Prostate gland (tissue), 2 donors: ENCODE measurements at places on chromosomes 3 and 15. TPM values are rescaled to one million over a fixed set of nuclear protein-coding genes. Genes with fewer than 3 reads are reported as not detected.

- no peaks in the 10 kb centered on the region for H3K27me3 ChIP-seq
- H3K4me1 ChIP-seq, result no peaks in the 10 kb centered on the region
- no peak overlapping the region for H3K27ac ChIP-seq
- DNase-seq, result no peak
- H3K36me3 ChIP-seq, result no peaks in the 10 kb centered on the region
Observed at GRCh38 chr3:124491098-124491497, 239.2 kb upstream of the UMPS start.

- no peaks in the 10 kb centered on the region for H3K27me3 ChIP-seq
- H3K4me3 ChIP-seq, result no peak overlapping the region
- no peak overlapping the region for H3K27ac ChIP-seq
- no peak for DNase-seq
- no peaks in the 10 kb centered on the region for H3K4me1 ChIP-seq
Observed at GRCh38 chr3:24722087-24722486, 227.4 kb upstream of the THRB start.

GRCh38 chr3:20028905-20029331 is 11.3 kb upstream of the KAT2B start:
- no peaks in the 10 kb centered on the region for H3K4me1 ChIP-seq
- no peaks in the 10 kb centered on the region for H3K27me3 ChIP-seq
- H3K27ac ChIP-seq, result no peak overlapping the region
- H3K4me3 ChIP-seq, result no peak overlapping the region

Gene CHRM5
- not detected for total RNA-seq

- DNase-seq, result no peak
- H3K27ac ChIP-seq, result no peak overlapping the region
- no peaks in the 10 kb centered on the region for H3K36me3 ChIP-seq
- no peaks in the 10 kb centered on the region for H3K4me1 ChIP-seq
- H3K4me3 ChIP-seq, result no peak overlapping the region
- no peaks in the 10 kb centered on the region for H3K27me3 ChIP-seq
Observed at GRCh38 chr15:91521548-91521947, 332.0 kb upstream of the SLCO3A1 start.

DNA sequence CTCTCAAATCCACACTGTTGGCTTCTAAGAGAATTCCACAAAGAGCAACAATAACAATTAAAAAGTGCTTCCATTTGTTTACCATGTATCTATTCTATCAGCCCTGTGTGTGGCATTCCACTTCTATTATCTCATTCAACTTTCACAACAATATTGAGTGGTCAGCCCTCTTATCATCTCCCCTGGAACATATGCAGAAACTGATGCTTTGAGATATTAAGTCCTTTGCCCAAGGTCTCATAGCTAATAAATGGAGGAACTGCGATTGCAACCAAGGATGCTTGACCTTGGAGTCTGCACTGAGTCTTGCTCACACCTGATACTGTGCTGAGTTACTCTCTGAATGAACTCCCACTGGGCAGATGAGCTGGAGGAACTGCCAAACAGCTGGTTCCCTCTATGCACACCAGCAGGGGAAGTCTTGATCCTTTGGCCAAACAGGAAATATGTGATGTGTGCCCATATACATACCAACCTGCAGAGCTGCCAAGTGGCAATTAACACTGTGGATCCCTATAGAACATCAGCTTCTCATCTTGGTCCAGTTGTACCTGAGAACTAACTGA is 144.7 kb upstream of the WNT5A start:
- no peaks in the 10 kb centered on the region for H3K4me1 ChIP-seq
- no peaks in the 10 kb centered on the region for H3K27me3 ChIP-seq
- no peak overlapping the region for H3K4me3 ChIP-seq
- no peaks in the 10 kb centered on the region for H3K36me3 ChIP-seq
- H3K27ac ChIP-seq, result no peak overlapping the region

GRCh38 chr3:161851941-161852566 is 355.4 kb downstream of the OTOL1 start:
- no peak overlapping the region for H3K27ac ChIP-seq
- H3K27me3 ChIP-seq, result no peaks in the 10 kb centered on the region
- no peak overlapping the region for H3K4me3 ChIP-seq
- H3K4me1 ChIP-seq, result no peaks in the 10 kb centered on the region

GRCh38 chr3:156151824-156152428 is 31.5 kb downstream of the KCNAB1 start:
- no peak overlapping the region for H3K4me3 ChIP-seq
- H3K4me1 ChIP-seq, result no peaks in the 10 kb centered on the region
- H3K27ac ChIP-seq, result no peak overlapping the region
- peak; percentile 46 for DNase-seq
- H3K36me3 ChIP-seq, result no peaks in the 10 kb centered on the region
- H3K27me3 ChIP-seq, result no peaks in the 10 kb centered on the region

DNA sequence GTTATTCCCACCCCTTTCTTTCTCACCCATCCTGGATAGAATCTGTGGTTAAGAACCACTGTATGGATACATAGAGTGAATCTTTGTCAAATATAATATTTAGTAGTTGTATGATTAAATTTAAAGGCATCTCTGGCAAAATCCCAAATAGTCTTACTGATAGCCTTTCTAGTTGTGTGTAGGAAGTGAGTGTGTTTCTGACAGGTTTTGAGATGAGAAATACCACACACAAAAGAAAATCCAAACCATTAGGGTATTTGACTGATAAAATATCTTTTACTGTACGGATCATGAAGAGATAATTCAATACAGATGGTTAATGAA is 44.7 kb upstream of the PLCL2 start:
- no peaks in the 10 kb centered on the region for H3K36me3 ChIP-seq
- H3K27me3 ChIP-seq, result no peaks in the 10 kb centered on the region
- H3K4me3 ChIP-seq, result no peak overlapping the region
- no peak for DNase-seq
- no peaks in the 10 kb centered on the region for H3K4me1 ChIP-seq

- DNase-seq, result no peak
- H3K4me1 ChIP-seq, result no peaks in the 10 kb centered on the region
- no peak overlapping the region for H3K27ac ChIP-seq
- no peaks in the 10 kb centered on the region for H3K36me3 ChIP-seq
- no peak overlapping the region for H3K4me3 ChIP-seq
Observed at GRCh38 chr15:95742836-95743235, 587.7 kb upstream of the NR2F2 start.

DNA sequence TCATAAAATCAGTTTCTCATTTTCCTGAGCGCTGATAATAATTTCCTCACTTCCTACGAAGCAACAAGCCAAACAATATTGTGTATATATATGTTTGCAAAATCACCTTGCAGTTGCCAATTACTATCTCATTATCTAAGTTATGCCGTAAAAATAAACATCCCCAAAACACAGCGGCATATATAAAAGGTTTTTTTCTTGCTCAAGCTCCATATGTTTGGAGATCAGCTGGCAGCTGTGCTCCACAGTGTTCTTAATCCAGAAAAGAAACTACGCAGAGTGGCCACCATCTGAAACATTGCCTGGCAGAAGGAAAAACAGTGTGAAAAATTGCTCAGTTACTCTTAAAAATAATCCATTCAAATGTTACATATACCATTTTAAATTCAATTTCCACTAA is 951.4 kb downstream of the PLOD2 start:
- no peaks in the 10 kb centered on the region for H3K27me3 ChIP-seq
- H3K36me3 ChIP-seq, result no peaks in the 10 kb centered on the region
- H3K27ac ChIP-seq, result no peak overlapping the region
- no peaks in the 10 kb centered on the region for H3K4me1 ChIP-seq

- peak; percentile 88 for DNase-seq
- no peaks in the 10 kb centered on the region for H3K27me3 ChIP-seq
- H3K36me3 ChIP-seq, result no peaks in the 10 kb centered on the region
- H3K27ac ChIP-seq, result no peak overlapping the region
Observed at GRCh38 chr3:56467108-56467507, 1.2 kb downstream of the ERC2 start.

DNA sequence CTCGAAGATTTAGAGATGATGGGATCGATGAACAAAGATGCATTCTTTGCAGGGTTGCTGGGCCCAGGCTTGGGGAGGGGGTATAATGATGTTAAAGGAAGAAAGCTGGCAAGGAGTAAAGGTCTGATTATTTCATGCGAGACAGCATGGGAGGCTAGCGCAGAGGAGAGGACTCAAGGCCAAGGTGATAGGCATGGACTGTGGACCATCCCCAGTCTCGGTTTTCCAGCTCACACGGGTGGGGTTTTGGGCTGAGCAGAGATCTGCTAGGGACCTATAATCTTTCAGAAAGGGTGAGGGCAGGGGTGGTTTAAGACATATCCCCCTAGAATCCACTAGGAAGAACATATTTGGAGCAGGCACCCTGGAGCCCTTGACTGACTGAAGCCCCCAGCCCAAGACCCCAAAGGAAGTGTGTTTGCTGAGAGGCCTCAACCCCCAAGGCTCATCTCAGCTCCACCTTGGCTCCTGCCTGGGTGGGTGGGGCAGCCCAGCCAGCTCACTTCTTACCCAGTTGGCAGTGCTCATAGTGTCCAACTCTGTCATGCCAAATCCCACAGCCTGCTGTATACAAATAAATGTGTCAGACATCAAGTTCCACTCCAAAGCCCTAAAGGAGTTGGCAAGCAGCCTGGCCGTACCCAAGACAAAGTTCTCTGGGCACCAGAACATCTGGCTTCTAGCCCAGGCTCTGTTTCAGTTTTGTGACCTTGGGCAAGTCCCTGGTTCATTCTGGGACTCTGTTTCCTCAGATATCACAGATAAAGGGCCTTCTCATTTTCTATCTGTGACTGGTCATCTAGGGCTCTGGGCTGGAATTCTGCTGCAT is 17.9 kb downstream of the ACSBG1 start:
- peak; percentile 95 for DNase-seq
- H3K36me3 ChIP-seq, result no peaks in the 10 kb centered on the region
- H3K27ac ChIP-seq, result no peak overlapping the region
- no peak overlapping the region for H3K4me3 ChIP-seq
- peaks cover 18% of the 10 kb centered on the region for H3K4me1 ChIP-seq

Gene DNASE1L3
- total RNA-seq, result 2.3 TPM

Gene ZBED2
- not detected for total RNA-seq

DNA sequence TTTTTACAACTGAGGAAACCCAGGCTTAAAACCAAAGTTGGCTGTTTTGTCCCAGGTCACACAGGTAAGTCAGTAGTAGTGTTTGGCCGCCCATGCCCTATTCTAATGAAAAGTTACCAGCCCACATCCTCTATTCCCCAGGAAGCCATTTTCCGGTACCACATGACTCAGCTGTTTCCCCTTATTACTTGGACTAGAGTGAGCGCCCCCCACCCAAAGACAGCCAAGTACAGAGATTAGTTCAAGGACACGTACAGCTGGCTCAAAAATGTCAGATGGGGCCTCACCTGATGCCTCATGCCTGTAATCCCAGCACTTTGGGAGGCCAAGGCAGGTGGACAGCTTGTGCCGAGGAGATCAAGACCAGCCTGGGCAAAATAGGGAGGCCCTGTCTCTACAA is 8.5 kb upstream of the KLHL6 start:
- H3K4me1 ChIP-seq, result no peaks in the 10 kb centered on the region
- H3K36me3 ChIP-seq, result no peaks in the 10 kb centered on the region
- H3K27ac ChIP-seq, result no peak overlapping the region
- H3K4me3 ChIP-seq, result no peak overlapping the region

- no peaks in the 10 kb centered on the region for H3K36me3 ChIP-seq
- DNase-seq, result peak; percentile 25
- no peaks in the 10 kb centered on the region for H3K4me1 ChIP-seq
- H3K27ac ChIP-seq, result peak overlapping the region; percentile 97
Observed at GRCh38 chr3:107432013-107432515, 54.8 kb downstream of the CCDC54 start.

DNA sequence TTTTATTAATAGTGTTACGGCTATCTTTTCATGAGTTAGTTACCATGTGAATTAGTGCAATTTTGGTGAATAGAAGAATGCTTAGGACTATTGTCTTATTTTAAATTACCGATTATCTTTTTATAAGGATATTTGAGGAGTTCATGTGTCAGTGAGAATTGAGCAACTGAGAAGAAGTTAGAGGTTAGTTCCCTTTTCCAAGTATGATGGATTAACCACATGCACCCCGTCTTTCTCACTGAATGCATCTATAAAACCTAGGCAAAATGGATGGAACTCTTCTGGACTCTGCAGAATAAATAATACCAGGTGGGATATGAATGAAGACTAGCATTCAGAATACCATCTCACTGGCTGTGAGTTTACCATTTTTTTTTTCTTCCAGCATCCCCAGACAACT is 74.3 kb downstream of the TCF12 start:
- no peaks in the 10 kb centered on the region for H3K36me3 ChIP-seq
- H3K27me3 ChIP-seq, result no peaks in the 10 kb centered on the region
- no peak overlapping the region for H3K27ac ChIP-seq
- H3K4me3 ChIP-seq, result no peak overlapping the region
- DNase-seq, result no peak
- H3K4me1 ChIP-seq, result no peaks in the 10 kb centered on the region

- no peaks in the 10 kb centered on the region for H3K36me3 ChIP-seq
- no peaks in the 10 kb centered on the region for H3K4me1 ChIP-seq
- no peak overlapping the region for H3K27ac ChIP-seq
Observed at GRCh38 chr3:76941376-76941775, 98.5 kb upstream of the ROBO2 start.

- no peaks in the 10 kb centered on the region for H3K4me1 ChIP-seq
- H3K4me3 ChIP-seq, result no peak overlapping the region
- H3K27ac ChIP-seq, result no peak overlapping the region
- no peaks in the 10 kb centered on the region for H3K27me3 ChIP-seq
- no peak for DNase-seq
- no peaks in the 10 kb centered on the region for H3K36me3 ChIP-seq
Observed at GRCh38 chr3:54736459-54736858, 191.4 kb downstream of the LRTM1 start.

DNA sequence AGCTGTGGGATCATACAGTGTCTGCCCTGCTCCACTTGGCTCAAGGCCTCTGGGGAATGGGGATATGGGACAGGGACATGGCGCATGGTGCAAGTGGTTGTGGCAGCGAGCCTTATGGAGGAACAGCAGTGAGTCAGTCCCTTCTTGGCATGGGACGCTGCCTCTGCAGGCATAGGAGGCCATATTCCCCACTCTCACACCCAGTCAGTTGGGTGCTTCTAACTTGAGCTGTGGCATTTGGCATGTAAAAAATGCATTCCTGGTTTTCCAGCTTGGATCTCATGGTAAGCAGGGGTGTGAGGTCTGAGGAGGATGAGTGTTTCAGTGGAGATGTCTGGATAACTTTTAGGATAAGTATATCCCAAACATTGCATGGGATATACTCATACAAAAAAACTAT is 31.6 kb upstream of the UBE2Q2 start:
- no peaks in the 10 kb centered on the region for H3K27me3 ChIP-seq
- no peak overlapping the region for H3K4me3 ChIP-seq
- no peaks in the 10 kb centered on the region for H3K36me3 ChIP-seq

DNA sequence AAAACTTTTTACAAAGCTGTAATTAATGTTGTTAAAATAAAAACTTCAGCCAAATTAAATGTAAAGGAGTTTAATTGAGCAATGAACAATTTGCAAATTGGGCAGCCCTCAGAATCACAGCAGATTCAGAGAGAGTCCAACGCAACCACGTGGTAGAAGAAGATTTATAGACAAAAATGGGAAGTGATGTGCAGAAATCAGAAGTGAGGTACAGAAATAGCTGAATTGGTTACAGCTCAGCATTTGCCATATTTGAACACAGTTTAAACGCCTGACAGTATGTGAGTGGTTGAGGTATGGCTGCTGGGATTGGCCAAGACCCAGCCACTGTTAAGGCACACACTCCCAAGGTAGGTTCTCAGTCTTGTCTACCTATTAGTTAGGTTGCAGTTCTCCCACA is 14.4 kb upstream of the PLA2G4D start:
- no peak for DNase-seq
- no peaks in the 10 kb centered on the region for H3K27me3 ChIP-seq
- no peak overlapping the region for H3K4me3 ChIP-seq

Gene MCF2L2
- 0.41 TPM for total RNA-seq
